GM20000 (cell line): ENCODE measurements at places on chromosomes 4 and X.

DNA sequence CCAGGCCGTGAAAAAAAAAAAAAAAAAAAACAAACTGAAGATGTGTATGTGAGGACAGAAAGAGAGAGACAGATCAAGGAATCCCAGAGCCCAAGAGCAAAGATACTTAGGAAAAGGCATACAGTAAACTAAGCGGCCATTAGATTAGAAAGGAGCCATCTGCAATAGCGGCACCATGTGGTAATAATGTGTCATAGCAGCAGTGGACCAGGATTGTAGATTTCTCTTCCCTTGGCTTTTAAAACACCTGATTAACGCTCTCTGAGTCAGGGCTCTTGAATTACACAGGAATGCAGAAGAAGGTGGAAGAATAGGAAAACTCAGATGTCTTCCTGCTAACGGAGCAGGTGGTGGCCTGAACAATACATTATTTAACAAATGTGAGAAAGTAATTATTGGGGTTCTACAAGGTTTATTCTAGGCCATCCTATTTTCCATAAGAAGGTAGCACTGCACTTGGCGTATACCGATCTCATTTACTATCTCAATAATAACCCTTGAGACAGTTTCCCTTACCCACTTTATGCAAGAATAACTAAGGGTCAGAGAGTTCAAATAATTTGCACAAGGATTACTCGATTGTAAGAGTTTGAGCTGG, 182.7 kb downstream of the KCNIP4 start:
- DNase-seq, result peak; percentile 42

DNA sequence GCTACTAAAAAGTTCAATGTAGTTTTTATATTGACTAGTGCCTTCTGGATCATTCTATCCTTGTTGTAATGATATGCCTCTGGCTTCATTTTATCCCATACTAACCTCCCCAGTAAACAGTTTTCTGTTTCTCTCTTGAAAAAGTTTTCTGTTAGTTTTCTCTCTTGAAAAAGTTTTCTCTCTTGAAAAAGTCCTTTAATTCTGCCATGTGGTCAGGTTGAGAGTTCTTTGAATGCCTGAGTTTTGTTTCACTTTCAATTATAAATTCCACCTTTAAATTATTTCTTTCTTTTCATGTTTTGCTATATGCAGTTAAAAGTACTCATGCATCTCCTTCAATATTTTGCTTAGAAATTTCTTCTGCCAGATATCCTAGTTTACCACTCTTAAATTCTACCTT, 1139.6 kb downstream of the STPG2 start:
- no peak for DNase-seq

- peak; percentile 89 for DNase-seq
These were observed at the start of gene VBP1 for GRCh38 chrX:155216179-155216939. Gene VBP1 (plus strand): TSS chrX:155216460. CDS start chrX:155216483, 23 bp downstream.

GRCh38 chr4:184328022-184328736, 110.5 kb upstream of the ENPP6 start:
- peak; percentile 58 for DNase-seq
